ENCODE measurements at places on chromosomes 7 and 10.
A peak's percentile ranks its signal among the peaks of the same experiment; 100 is the strongest.

GRCh38 chr7:117582219-117582704, 102.4 kb downstream of the CFTR start:
- no peak for DNase-seq

GRCh38 chr10:16195178-16195769, 241.5 kb upstream of the PTER start:
- no peak for DNase-seq

- DNase-seq, result no peak
These were observed 39.4 kb upstream of the AGK start for GRCh38 chr7:141511676-141512396.

DNA sequence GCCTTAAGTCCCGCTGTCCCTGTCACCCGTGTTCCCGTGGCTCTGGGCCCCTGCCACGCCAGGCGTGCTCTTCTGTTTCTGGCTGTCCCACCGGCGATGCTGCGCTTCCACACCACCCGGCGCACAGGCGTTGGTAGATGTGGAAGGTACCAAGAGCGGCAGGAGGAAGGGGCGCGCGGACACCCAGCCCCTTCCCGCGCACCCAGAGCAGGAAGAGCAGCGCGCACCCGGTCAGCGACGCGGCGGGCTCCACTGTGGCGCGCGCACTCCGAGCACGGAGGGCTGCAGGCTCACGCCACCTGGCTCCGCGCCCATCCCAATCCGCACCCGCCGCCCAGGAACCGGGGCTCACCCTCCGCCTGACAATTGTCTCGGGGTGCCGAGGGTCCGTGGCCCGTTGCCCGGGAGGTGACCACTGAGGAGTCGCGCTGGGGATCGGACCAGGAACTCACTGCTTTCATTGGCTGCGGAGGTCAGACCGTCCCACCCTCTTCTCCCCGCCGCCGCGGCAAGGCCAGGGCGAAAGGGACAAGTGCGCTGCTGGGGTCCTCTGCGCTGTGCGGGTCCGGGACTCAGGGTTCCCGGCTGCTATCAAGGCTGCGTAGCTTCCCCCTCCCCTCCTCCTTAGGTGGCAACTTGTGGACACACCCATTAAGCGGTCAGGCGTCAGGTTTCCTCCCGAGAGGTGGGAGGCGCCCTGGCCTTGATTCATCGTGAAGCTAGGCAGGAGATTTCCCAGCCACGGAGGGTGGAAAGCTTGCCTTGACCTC, 121.6 kb upstream of the ZNF92 start:
- DNase-seq, result peak; percentile 77

- peak; percentile 10 for DNase-seq
These were observed 26.7 kb downstream of the MICALL2 start for GRCh38 chr7:1432411-1433082.

DNA sequence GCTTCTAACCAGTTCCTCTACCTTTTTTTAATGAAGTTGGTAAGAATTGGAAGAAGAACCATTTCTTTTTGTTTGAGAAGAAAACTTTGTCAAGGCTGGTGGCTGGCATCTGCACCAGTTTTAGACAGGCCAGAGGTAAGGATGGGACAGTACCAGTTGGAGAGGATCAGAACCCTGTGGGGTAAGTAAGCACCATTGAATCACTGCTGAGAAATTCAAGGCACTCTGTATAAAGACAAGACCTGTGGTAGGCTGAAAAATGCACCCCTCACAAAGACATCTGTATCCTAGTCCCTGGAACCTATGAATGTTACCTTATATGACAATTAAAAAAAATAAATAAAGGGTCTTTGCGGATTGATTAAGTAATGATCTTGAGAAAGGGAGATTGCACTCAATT, 166.7 kb upstream of the NRP1 start:
- no peak for DNase-seq

- DNase-seq, result no peak
These were observed 538.4 kb downstream of the PTPRN2 start for GRCh38 chr7:158049271-158049670.

DNA sequence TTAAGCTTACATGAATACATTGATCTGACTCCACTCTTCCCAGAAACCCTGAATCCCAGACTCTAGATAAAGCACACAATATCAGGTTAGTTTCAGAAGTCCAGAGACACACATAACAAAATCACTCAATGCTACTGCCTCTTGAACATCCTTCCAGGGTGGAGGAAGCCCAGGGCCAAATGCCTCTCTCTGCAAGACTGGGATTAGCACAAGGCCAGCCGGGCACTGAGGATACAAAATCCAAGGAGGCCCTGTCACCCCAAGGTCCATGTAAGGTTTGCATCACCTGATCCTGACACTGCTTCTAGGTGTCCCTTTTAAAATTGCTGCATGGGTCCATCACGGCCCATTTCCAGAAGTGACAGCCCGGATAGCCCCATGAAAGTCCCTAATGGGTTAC, 2.6 kb upstream of the PLXNA4 start:
- DNase-seq, result no peak

DNA sequence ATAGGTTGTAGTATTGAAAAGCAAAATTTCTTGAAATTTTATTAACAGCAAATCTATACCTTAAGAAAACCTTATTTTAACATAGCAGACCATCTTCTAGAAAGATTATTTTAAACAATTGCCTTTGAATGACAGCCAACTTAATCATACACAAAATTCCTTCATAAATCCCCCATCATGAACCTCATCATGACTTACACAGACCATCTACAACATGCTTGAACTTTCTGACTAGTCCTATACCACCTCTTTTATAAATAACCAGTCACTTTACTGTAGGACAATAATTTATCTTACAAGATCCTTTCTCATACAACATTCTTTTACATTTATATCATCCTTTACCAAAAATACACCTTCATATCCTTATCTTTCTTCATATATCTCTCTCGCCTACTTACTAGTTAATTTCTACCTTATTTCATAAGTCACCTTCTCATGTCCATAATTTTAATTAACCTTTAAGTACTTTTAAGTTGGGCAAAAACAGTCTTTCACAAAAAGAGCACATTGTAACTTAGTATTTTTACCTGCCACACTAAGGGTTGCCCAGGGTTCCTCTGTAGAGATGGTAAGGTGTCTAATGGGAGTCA, 16.6 kb upstream of the PTN start:
- DNase-seq, result no peak

DNA sequence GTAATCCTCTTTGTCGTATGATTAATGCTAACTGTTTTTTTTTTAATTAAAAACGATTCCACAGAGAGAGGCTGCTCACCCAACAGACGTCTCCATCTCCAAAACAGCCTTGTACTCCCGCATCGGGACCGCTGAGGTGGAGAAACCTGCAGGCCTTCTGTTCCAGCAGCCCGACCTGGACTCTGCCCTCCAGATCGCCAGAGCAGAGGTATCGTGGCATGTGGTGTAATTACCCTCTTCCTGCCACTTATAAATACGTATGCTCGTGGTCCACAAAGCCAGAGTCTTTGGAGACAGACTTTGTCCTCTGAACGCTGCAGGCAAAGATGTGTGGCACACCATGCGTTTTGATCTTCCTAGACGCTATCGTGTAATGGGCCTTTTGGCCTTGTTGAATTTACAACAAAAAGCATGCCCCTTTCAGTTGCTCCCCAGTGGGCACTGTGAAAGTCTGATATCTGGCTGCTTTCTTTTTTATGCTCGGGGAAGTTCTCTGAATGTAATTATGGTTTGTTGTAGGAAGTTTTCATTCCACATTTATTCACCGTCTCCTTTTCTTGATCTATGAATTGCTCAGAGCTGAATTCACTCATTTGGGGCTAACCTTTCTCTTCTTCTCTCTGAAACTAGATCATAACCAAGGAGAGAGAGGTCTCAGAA, 33.6 kb upstream of the BTBD16 start:
- no peak for DNase-seq

GRCh38 chr10:59079386-59080226, 96.8 kb upstream of the PHYHIPL start:
- no peak for DNase-seq

DNA sequence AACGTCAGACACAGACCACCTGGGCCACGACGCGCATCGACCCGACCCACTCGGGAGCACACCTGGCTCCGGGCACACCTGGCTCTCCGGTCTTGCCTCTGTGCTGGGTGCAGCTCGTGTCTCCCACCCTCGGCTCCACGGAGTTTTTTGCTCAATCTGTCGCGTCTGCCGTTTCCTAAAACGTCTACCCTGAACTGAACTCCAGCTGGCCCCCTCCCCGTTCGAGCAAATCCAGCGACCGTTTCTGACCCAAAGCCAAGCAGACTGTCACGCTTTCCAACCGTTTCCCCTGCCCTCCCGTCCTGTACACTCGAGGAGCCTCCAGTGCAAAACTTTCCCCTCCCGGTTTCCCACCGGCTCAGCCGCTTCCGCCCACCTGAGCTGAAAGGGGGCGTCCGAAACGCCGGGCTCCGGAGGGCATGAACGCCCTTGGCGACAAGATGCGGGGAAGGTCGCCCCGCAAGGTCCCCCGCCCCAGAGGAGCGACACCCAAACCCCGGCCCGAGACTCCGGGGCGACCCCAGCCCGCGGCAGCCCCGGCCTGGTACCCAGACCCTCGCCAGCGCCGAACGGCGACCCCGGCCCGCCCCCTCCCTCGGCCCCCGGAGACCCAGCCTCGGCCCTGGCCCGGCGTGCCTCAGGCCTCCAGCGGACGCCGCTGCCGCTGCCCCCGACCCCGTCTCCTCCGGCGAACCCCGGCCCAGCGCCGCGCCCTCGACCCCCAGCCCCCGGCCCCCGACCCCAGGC, 557 bp downstream of the CYTH3 start:
- no peak for DNase-seq

- DNase-seq, result no peak
These were observed 45.3 kb downstream of the RASGEF1A start for GRCh38 chr10:43221419-43222209.

DNA sequence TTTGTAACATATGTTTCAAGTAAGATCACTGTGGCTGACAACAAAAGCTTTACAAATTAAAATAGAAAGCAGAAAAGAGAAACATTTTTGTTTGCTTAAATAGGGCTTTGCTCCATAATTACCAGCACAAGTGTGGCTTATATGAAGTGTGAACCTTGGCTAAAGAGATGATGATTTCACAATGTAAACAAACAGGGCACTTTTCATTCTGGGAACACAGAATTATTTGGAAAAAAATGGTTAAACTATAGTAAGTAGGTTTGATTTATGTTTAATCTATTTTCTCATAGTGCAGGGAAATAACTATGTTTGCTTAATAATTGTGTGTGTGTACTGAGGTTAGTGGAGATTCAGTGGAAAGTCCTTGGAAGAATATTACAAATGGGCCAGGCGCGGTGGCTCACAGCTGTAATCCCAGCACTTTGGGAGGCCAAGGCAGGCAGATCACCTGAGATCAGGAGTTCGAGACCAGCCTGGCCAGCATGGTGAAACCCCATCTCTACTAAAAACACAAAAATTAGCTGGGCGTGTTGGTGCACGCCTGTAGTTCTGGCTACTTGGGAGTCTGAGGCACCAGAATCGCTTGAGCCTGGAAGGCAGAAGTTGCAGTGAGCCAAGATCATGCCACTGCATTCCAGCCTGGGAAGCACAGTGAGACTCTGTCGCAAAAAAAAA, 19.1 kb upstream of the OTUD1 start:
- peak; percentile 4 for DNase-seq

GRCh38 chr7:142709921-142710320, 39.4 kb upstream of the PRSS1 start:
- DNase-seq, result no peak

GRCh38 chr7:156147104-156147503, 334.8 kb upstream of the SHH start:
- DNase-seq, result no peak

GRCh38 chr10:96743988-96744585, 23.8 kb upstream of the PIK3AP1 start:
- no peak for DNase-seq

- DNase-seq, result no peak
These were observed 255.0 kb upstream of the SEMA3C start for GRCh38 chr7:81173766-81174281.

DNA sequence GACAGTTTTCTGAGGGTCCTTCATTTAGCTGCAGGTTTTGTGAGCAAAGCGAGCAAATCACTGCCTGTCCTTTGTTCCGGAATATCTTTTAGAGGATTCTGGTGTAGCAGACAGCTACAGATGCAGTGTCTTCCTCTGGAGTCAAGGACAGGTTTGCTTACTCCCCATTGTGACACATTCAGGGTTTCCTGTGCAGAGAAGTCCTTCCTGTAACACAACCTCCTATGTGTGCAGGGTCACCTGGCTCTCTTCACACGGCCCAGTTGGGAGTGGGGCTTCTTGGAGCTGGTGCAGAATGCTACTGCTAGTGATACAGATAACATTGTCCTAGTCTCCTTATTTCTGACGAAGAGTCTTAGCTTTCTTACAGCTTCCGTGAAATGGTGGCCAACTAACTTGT, 47.9 kb downstream of the RBM33 start:
- DNase-seq, result no peak

- DNase-seq, result no peak
These were observed 49.3 kb downstream of the JAKMIP3 start for GRCh38 chr10:132114953-132115520.

DNA sequence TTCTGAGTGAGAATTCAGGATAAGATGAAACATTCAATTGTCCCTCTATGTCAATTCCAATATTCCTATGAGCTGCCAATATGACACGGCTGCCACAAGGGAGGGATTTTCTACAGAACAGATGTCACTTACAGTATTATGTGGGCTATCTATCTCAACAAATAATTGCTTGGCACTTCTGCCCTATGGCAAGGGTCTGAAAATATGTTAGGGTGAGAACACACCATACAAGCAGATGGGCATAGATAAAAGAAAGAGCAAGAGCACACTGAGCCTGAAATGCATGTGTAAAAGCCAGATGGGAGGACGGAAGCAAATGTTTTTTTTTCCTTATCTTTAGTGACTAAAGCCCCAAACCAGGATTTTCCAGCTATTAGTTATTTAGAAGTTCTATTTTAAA, 70.1 kb upstream of the TFEC start:
- DNase-seq, result no peak

DNA sequence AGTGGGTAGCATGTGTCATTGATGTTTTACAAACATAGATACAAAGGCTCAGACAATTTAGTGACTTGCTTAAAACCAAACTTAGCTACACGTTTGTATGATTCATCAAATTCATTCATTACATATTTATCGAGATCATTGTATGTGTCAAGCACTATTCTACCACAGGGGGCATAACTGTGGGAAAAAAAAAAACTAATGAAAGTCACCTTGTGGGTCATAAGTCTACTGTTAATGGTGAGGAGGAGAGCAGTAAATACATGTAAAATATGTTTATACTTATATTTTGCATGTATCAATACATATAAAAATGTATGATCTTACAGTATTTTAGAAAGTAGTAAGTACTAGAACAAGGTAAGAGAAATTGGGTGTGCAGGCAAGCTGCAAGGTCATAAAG, 933.8 kb downstream of the IPMK start:
- no peak for DNase-seq

DNA sequence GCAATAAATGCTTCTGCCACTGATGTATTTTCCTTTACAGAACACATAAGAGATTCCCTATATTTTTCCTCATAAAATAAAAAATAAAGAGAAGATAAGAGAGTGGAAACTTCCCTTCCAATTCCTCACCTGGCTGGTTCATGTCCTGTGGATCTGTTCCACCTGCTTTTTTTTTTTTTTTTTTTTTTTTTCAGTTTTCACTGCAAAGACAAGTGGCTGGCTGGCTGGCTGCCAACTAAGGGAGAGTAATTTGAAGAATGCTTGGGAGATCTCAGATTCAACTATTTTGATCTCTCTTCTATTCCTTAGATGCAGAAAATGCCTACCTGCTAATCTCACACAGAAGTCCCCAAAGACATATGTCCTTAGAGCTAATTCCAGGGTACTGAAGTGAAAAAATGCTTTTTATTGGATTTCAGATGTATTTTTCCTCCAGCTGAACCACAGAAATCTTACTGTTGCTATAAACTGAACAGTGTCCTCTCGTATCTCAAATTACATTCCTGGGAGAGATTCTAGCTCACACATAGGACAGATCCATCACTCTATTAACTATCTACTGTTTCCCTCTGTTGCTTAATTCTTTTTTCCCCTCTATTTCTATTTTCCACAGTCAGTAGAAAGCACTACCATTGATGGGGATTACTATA, 120.8 kb downstream of the NRCAM start:
- peak; percentile 71 for DNase-seq

Measured in NCI-H1417 treated with DMSO at 0.1 percent for 48 hours (cell line).